ENCODE measurements at places on chromosomes 4 and X. TPM values are rescaled to one million over a fixed set of nuclear protein-coding genes. Genes with fewer than 3 reads are reported as not detected.

DNA sequence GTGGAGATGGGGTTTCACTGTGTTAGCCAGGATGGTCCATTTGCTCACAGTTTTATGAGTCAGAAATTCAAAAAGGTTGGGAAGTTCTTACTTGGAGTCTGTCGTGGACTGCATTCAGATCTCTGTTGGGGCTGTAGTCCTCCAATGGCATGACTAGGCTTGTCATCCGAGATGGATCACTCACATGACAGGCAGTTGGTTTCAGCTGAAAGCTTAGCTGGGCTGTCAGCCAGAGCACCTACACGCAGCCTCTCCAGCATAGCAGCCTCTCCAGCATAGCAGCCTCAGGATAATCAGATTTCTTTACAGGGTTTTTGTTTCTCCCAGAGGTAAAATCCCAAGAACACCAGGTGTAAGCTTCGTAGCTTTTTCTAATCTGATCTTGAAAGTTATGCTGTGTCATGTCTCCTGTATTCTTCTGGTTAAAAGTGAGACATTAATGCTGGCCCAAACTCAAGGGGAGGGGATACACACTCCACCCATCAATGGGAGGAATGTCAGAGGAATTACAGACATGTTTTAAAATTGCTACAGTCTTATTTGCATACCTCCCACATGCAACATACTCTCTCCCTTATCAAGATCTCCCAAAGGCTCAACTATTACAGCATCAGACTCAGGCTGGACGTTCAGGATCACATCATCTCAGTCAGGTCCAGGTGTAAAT, 31.6 kb upstream of the SOD3 start:
- H3K4me3 ChIP-seq: no peak overlapping the region
- DNase-seq: no peak
- H3K27me3 ChIP-seq: no peaks in the 10 kb centered on the region
- no peaks in the 10 kb centered on the region for H3K36me3 ChIP-seq
- H3K27ac ChIP-seq: no peak overlapping the region
- no peaks in the 10 kb centered on the region for H3K4me1 ChIP-seq

- H3K4me1 ChIP-seq: no peaks in the 10 kb centered on the region
- no peak overlapping the region for H3K27ac ChIP-seq
- no peak for DNase-seq
- no peaks in the 10 kb centered on the region for H3K36me3 ChIP-seq
These were observed 2.1 kb downstream of the SLC6A8 start for GRCh38 chrX:153689654-153690465.

DNA sequence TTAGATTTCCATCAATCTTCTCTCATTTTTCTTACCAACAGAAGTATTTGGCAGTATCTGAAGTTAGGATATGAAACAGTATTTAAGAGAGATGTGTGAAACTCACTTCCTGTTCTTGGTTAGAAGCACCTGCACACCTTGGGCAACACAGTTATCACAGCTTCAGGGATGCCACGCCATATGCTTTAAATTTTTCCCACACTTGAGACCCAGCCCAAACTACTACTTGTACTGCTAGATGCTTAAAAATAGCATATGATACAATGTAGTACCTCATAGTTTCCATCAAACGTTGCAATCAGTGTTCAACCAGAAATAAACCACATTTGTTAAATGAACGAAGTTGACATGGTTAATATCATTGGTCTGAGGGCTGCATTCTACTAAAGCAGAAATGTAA, 725.1 kb upstream of the FRG1 start:
- no peak overlapping the region for H3K27ac ChIP-seq
- no peak overlapping the region for H3K4me3 ChIP-seq
- H3K27me3 ChIP-seq: no peaks in the 10 kb centered on the region
- no peaks in the 10 kb centered on the region for H3K4me1 ChIP-seq
- DNase-seq: no peak
- no peaks in the 10 kb centered on the region for H3K36me3 ChIP-seq

DNA sequence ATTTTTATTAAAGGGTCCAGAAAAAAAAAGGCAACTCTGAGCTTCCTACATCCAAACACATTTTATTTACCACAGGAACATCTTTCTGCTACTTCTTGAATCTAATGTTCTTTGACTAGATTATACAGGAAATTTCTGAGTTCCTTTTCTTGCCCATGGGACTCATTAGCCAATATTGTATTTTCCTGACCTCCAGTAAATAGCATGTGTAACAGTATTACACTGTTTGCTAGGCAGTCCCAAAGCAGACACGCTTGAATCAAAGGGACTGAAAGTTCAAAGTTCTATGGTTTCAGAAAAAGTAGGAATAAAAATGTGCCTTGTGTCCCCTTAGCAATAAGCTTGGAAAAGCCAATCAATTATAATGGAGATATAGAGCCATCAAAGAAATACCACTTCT, 57.4 kb downstream of the MOSPD2 start:
- no peak for DNase-seq
- no peaks in the 10 kb centered on the region for H3K36me3 ChIP-seq
- no peak overlapping the region for H3K4me3 ChIP-seq
- H3K27me3 ChIP-seq: peaks cover 1% of the 10 kb centered on the region

DCAF12L1 gene
- not detected for total RNA-seq
